ENCODE measurements at places on chromosomes 4 and X.

DNA sequence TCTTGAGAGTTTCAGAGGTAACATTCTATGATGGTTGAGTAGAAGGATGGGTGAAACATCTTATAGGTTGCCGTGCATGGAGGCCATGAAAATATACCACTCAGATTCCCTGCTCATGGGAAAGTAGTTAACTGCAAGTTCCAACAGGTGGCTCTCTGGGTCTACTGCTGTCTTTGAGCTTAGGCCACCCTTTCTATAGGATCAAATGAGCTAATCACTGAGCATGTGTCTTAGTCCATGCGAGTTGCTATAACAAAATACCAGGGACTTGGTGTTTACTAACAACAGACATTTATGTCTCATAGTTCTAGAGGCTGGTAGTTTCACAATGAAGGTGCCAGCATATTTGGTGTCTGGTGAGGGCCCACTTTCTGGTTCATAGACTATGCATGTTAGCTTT, 144.8 kb upstream of the UNC5C start:
- no peak for DNase-seq

DNA sequence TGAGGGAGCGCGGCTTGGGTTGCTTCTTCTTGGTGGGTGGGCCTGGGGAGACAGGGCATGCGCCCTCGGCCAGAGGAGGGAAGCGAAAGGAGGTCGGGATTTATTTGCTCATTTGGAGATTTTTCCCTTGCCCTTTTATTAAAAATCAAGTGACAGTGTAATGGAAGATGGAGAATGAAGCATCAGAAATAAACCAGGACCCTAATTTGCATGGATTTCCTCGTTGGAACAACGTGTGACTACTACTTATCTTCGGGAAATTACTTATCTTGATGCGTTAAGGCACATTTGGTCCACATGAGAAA, 709 bp upstream of the CLOCK start:
- DNase-seq: no peak

DNA sequence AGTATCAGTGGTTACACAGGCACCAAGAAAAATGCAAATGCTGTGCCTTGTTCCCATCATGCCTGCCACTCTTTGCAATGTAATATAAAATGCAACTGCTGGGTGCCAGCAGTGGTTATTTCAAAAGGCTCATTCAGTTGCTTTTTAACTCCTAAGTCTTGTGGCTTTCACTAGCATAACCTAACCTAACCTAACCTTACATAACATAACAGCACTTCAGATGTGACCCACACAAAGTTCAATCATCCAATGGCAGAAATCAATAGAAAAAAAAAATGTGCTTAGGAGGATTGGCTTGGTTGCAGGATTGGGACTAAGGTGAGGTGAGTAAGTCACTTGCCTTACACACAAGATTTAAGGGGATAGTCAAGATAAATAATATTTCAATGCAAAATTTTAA, 60.2 kb upstream of the VMA21 start:
- no peak for DNase-seq

DNA sequence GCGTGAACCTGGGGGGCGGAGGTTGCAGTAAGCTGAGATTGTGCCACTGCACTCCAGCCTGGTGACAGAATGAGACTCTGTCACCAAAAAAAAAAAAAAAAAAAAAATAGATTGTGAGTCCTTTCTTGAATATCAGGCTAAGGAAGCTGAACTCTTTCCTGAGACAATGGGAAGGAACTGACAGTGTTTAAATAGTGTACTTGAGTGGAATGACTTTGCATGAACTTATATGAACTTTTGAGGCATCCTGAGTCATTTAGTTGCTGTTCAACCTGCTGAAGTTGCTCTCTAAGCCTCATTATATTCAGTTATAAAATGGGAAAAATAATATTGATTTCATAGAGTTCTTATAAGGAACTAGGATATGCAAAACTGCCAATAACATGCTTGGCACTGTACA, 79.3 kb upstream of the LIMCH1 start:
- no peak for DNase-seq

GRCh38 chrX:20312018-20312417, 45.3 kb upstream of the RPS6KA3 start:
- no peak for DNase-seq
